ENCODE measurements at places on chromosomes 3 and 15.
A peak's percentile ranks its signal among the peaks of the same experiment; 100 is the strongest.

GRCh38 chr3:176692966-176693785 lies 504.1 kb downstream of the TBL1XR1 start:
- no peak for DNase-seq

DNA sequence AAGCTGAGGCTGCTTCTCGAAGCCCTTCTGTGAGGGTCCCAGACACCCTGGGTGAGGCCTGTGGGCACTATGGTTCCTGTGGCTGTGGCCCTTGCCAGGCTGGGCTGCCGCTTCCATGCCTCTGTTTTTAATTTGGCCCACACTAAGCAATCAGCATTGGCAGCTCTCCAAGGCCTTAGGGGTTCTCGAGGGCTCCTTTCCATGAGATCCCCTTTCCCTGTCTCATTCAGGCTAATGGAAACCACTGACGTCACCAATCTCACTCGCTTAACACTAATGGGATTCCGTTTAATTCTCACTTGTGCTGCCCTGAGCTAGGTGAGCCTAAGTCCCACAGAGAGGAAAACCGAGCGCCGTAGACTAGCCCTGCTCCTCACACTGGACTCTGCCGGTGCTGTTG lies 60.2 kb upstream of the RAB6B start:
- DNase-seq, result no peak

GRCh38 chr3:12002912-12003311 lies 1.3 kb upstream of the SYN2 start:
- DNase-seq, result no peak

GRCh38 chr15:36707884-36708435 lies 128.5 kb downstream of the CDIN1 start:
- DNase-seq, result no peak

DNA sequence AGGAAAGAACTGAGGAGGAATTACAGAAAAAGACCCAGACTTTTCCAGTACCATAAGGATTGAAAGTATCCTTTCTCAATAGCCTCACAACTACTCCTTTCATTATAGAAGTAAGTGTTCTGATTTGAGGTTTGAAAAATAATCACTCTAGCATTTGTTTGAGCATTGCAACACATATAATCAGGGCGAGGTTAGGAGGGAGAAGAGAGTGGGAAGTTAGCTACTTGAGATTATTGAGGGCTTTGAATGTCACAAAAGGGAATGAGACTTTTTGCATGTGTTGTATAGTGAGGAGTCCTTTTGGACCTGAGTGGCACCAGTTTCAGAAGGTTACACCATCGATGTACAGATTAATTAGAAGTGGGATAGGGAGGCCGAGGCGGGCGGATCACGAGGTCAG lies 65.2 kb upstream of the TNIK start:
- DNase-seq, result no peak

- DNase-seq, result no peak
Observed at GRCh38 chr3:72661115-72661457, 187.2 kb downstream of the SHQ1 start.

- DNase-seq, result no peak
Observed at GRCh38 chr3:138196023-138196422, 8.9 kb downstream of the ARMC8 start.

GRCh38 chr3:147836330-147836729 lies 427.2 kb downstream of the ZIC1 start:
- no peak for DNase-seq

DNA sequence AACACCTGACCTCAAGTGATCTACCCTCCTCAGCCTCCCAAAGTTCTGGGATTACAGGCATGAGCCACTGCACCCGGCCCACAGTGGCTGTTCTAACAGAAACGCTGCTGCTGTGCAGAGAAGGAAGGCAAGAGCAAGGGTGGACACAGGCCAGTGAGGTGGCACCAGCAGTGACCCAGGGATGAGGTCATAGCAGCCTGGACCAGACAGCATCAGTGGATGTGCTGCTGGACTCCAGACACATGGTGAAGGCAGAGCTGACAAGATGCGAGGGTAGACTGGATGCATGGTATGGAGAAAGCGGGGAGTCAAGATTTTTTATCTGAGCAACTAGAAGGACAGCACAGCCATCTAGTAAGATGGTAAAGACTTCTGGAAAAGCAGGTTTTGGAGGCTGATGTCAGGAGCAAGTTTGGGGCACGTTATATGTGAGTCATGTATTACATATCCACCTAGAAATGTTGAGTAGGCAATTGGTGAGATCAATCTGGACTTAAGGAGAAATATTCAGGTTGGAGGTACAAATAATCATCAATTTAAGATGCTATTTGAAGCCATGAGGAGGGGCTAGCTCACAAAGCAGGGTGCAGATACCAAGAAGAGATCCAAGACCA lies 22.1 kb upstream of the TJP1 start:
- no peak for DNase-seq

DNA sequence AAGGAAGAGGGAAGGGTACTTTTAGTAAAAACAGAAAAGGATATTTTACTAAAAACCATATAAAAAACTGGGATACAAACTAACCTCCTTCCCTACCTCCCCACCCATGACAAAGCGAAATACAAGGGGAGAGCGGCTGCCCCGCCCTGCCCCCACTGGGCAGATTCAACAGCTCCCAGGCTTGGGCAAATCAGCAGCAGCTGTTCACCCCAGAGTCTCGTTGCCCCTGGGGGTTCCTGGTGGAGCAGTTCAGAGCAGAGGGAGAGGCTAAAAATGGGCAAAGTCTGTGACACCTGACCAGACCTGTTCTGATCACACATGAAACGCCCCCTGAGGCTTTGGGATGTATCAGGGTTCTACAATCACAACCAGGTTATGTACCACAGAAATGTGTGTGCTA lies 2.5 kb upstream of the ETFA start:
- DNase-seq, result no peak

DNA sequence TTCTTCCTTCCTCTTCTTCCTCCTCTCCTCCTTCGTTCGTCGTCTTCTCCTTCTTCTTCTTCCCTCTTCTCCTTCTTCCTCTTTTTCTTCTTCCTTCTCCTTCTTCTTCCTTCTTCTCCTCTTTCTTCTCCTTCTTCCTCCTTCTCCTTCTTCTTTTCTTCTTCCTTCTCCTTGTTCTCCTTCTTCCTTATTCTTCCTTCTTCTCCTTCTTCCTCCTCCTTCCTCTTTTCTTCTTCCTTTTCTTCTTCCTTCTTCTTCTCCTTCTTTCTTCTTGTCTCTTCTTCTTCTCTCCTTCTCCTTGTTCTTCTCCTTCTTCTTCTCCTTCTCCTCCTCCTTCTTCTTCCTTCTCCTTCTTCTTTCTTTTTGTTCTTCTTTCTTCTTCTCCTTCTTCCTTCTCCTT lies 35.3 kb downstream of the SPG21 start:
- no peak for DNase-seq

DNA sequence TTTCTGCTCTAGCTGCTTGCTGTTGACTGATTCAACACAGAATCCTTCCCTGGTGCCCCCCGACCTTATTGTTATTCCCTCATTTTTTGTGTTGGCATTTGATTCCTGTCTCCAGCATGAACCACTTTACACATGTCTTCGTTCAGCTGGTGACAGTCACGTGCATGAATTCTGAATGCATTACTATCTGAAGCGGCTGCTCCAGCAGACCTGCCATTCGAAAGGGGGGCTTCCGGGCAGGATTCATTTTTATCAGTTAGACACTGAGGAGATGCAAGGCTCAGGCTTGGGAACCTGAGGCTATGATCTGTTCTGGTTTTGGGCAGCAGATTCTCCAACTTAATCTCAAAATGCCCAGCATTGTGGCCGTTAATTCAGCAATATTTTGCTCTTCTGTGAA lies 336.2 kb downstream of the EPHB1 start:
- no peak for DNase-seq

DNA sequence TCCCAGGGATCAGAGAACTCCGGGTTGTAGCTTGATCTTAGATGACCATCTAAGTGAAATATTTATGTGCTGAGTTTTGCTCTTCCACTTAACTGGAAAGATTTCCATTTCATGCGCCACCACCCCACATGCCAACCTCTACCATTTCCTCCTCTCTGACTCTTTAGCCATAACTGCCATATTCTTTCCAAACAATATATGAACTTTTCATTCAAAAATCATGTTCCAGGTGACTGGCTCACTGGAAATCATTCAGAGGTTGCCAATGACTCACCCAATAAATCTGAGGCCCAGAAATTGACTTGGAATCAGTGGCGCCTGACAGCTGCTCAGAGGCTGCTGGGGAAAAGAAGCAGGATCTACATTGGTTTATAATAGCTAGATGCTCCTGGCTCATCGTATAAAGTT lies 31.6 kb upstream of the FAM174B start:
- no peak for DNase-seq

GRCh38 chr3:53822331-53822741 lies 23.9 kb downstream of the CHDH start:
- no peak for DNase-seq

DNA sequence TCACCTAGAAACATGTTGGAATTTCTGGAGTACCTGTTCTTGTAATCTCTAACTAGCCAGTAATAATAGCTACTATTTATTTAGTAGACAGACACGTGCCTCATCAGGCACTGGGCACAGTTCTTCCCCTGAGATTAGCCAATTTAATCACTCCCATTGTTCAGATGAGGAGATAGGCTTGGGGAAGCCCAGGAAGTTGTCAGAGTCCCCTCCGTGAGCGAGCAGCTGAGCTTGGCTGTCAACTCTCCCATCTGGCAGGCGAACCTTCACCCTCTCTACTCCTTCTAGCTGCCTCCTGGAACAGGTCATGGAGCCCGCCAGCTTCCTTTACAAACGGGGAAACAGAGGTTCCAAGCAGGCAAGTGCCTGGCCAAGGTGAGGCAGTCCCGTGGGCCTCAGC lies 31.1 kb upstream of the FGD5 start:
- DNase-seq, result no peak

DNA sequence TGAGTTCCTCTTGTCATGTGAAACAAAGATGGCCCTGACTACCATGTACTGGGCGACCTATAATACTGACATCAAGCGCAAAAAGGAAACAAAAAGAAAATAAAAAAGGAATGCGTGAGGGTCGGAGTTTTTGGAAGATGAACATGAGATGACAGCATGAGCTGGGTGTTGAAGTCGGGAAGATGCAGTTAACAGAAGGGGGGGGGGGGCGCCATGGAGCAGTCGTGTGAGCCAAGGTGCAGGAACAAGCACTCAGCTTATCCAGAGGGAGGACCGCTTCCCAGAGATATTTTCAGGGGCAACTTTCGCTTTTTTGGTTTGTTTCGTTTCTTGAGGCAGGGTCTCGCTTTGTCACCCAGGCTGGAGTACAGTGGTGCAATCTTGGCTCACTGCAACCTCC lies 110.2 kb downstream of the RORA start:
- DNase-seq, result no peak

- DNase-seq, result no peak
Observed at GRCh38 chr3:193812078-193812725, 219.2 kb downstream of the OPA1 start.

- DNase-seq, result no peak
Observed at GRCh38 chr3:40170395-40170794, 139.1 kb upstream of the EIF1B start.

- DNase-seq, result no peak
Observed at GRCh38 chr3:139201446-139202225, 142.2 kb upstream of the MRPS22 start.

- peak; percentile 76 for DNase-seq
Observed at GRCh38 chr3:124248471-124249028, 256.6 kb upstream of the ROPN1 start.

DNA sequence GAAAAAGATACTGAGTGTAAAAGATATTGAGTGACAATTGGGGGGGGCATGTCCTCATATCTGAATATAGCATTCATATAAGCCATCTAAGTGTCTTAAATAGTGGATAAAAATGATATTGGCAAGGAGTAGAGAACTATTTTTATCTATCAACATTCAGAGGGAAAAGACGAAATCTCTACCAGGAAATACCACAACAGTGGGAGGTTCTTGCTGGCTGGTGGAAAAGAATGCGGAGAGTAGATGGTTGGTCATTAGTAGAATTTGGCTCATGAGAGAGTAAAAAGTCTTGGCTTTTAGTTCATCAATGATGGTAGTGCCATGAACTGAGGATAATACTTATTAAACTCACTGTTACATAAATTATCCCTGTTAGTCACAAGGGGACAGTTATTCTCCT lies 4.8 kb upstream of the TCF12 start:
- DNase-seq, result peak; percentile 61

DNA sequence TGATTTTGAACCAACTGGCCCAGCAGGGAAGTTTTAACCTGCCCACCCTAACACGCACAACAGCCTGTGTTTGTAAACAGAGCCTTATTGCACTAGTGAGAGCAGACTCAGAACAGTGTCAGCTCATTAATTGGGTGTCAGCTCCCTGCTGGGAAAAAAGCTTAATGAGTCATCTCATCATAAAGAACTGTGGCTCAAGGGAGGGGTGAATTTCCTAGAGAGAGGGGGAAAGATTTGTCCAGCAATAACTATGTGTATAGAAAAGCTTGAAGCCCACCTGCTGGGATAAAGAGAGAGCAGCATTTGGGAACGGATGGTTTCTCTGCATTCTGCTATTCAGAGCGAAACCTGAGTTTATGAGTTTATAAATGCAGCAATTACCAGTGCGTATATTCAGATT lies 48.9 kb upstream of the GMNC start:
- DNase-seq, result no peak

DNA sequence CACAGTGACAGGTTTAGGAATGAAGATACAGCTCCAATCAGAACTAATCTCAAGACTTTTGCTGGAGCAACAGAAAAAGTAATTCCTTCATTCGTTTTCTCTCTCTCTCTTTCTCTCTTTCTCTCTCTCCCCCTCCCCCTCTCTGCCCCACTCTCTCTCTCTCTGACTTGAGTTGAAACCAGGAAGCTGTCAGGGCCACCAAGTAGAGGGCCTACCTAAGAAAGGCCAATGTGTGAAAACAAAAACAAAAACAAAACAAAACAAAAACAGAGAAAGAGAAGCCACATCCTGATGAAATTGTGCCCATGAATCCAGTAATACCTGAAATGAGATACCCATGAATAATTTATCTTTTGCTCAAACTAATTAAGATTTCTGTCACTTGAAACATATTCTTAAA lies 72.9 kb downstream of the ATP8B4 start:
- no peak for DNase-seq

GRCh38 chr3:157500232-157500631 lies 3.0 kb downstream of the VEPH1 start:
- DNase-seq, result no peak

Measured in hepatic stellate cell (primary cell).